ENCODE measurements at places on chromosomes 12 and 14.

- no peak for DNase-seq
Observed at GRCh38 chr12:19792028-19792427, 352.7 kb downstream of the AEBP2 start.

GRCh38 chr12:80269803-80270552, 170.6 kb downstream of the OTOGL start:
- DNase-seq: peak; percentile 16

DNA sequence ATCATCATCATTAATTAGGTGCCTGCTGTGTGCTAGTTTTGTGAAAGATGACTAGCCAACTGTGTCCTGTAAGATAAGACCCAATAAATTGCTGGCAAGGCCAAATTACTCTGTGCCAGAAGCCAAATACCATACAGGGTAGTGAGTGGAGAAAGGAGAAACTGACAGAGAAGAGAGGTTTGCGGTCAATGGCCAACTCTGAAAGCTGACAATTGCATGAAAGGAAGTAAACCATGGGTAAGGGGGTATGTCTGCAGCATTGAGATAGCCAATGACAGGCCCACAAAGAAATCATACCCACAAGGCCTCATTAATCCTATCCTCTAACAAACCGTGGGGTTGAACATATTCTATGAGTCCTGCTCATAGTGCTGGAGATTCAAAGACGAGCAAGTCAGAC, 236.6 kb upstream of the CCDC196 start:
- DNase-seq: no peak

DNA sequence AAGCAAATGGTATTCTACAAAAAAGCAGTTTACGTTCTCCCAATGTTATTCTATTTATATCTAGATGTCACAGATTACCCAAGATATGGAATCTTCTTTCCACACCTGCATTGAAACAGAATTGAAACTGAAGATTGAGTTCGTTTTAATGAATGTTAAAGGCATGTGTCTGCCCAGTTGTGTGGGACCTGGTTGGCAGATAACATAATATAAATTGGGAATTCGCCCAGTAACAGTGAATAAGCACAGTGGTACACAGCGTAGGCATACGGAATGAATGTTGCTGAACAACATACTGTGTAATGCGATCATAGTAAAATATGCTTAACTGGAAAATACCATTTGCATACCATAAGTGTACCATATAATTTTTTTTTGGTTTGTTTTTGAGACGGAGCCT, 4.3 kb downstream of the KHNYN start:
- no peak for DNase-seq

DNA sequence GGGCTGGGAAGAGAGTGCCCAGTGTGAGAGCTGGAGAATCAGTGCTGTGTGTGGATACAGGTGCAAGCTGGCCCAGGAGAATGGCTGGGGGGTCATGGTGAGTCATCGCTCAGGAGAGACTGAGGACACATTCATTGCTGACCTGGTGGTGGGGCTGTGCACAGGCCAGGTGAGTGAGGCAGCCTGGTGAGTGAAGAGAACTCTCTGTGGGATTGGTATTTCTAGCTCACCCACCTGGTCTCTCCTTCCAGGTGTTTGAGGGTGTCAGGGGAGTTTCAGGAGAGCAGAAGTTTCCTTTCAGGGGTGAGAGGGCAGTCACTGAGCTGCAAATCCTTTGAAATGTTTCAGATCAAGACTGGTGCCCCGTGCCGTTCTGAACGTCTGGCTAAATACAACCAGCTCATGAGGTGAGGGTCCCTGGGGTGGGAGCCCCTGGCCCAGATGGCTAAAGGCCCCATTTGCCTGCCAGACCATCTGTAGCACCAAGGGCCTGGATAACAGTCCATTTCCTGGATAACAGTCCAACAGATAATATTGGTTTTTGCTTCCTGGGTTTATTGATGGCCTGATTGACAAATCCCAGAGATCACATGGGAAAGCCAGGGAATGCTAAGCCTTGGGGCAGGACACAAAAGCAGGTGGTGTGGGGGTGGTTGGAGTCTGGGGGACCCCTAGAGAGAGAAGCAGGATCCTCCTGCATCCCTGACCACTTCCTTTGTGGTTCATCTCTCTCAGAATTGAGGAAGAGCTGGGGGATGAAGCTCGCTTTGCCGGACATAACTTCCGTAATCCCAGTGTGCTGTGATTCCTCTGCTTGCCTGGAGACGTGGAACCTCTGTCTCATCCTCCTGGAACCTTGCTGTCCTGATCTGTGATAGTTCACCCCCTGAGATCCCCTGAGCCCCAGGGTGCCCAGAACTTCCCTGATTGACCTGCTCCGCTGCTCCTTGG, 5.5 kb upstream of the ATN1 start:
- DNase-seq: peak; percentile 65

Data from mammary epithelial cell (primary cell).